ENCODE measurements at places on chromosomes 3 and 15.

DNA sequence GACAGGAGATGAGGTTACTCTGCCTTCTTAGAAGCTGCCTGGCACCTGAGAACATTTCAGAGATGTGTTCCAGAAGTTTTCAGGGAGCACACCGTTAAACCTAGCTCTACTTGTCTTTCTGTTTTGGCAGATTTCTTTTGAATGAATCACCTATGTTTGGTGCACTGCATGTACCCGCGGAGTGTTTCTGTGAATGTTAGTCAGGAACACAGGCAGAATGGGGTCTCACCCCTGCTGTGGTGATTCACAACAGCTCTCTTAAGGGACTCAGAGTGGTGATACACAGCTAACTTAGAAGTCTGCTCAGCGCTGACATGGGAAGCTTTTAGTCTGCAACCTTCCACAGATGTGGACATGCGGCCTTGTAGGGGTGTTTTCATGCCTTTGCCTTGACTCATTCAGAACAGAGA is 24.0 kb downstream of the TSEN2 start:
- H3K27ac ChIP-seq = no peak overlapping the region
- H3K27me3 ChIP-seq = no peaks in the 10 kb centered on the region
- H3K4me1 ChIP-seq = peaks cover 3% of the 10 kb centered on the region
- ATAC-seq = no peak
- H3K36me3 ChIP-seq = peaks cover 69% of the 10 kb centered on the region
- H3K4me3 ChIP-seq = no peak overlapping the region

DNA sequence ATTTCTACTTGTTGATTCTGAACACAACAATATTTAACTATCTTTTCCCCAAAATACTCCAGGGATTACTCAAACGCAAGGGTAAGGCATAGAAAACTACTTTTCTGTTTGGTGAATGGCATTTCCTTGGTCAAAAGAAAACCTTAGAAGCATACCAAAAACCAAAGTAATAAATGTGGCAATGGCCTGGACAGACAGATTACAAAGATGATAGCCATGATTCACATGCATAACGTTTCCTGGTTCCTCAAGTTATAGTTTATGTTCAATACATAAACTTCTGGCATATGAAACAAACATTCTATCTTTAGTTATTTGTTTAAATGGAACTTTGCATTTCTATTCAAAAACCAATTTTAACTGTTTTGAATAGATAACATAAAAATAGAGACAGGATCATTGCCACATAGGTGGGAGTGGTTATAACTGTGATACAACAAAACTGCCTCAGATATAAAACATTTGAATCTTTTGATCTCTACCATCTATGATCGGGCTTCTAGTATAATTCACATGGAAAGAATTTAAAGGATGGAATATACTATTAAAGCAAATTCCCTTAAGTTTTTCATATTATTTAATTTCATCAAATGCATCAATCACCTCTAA is 32.1 kb downstream of the FOXP1 start:
- H3K4me3 ChIP-seq = no peak overlapping the region
- no peak for ATAC-seq
- no peaks in the 10 kb centered on the region for H3K36me3 ChIP-seq
- no peaks in the 10 kb centered on the region for H3K27me3 ChIP-seq
- H3K27ac ChIP-seq = no peak overlapping the region
- no peaks in the 10 kb centered on the region for H3K4me1 ChIP-seq

- H3K4me3 ChIP-seq = no peak overlapping the region
- peaks cover 28% of the 10 kb centered on the region for H3K36me3 ChIP-seq
- peaks cover 17% of the 10 kb centered on the region for H3K4me1 ChIP-seq
- H3K27me3 ChIP-seq = peaks cover 9% of the 10 kb centered on the region
- no peak for ATAC-seq
- H3K27ac ChIP-seq = no peak overlapping the region
Observed at GRCh38 chr3:50261505-50261904, 7.4 kb upstream of the SEMA3B start.

DNA sequence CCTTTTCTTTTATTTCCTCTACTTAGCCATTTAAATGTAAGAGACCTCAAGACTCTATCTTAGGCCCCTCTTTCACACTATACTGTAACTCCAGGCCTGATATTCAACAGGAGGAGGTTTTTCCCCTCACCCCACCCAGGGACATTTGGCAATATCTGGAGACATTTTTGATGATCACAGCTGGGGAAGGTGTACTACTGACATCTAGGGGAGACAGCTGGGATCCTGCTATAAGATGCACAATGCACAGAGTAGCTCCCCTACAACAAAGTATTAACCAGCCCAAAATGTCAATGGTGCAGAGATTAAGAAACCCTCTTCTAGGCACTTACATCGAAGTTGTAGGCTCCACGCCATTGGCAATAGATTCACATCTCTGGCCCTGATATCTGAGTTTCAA is 517.5 kb upstream of the UBE2E2 start:
- H3K27me3 ChIP-seq = no peaks in the 10 kb centered on the region
- no peak overlapping the region for H3K27ac ChIP-seq
- no peaks in the 10 kb centered on the region for H3K36me3 ChIP-seq
- H3K4me1 ChIP-seq = no peaks in the 10 kb centered on the region
- ATAC-seq = no peak
- no peak overlapping the region for H3K4me3 ChIP-seq

DNA sequence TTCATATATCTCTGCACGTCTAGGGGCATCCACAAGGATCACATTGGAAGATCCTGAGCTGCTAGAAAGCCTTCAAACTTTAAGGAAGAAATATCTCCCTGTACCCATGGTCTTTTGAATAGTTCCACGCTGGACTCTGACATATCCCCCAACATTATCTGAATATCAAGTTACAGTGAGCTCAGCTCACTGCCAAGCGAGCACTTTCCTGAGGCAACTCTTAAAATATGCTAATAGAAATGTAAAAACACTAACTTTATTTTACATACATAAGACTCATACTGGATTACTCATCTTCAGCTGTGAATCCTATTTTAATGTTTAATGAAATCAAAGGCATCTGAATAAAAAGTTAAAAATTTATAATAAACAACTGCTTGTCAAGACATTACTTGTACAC is 420.2 kb upstream of the CCDC54 start:
- no peaks in the 10 kb centered on the region for H3K27me3 ChIP-seq
- no peaks in the 10 kb centered on the region for H3K36me3 ChIP-seq
- no peaks in the 10 kb centered on the region for H3K4me1 ChIP-seq
- H3K27ac ChIP-seq = no peak overlapping the region
- H3K4me3 ChIP-seq = no peak overlapping the region

GRCh38 chr3:45272828-45273470 is 46.9 kb upstream of the TMEM158 start:
- no peak overlapping the region for H3K4me3 ChIP-seq
- no peak for ATAC-seq
- no peaks in the 10 kb centered on the region for H3K36me3 ChIP-seq
- H3K27ac ChIP-seq = no peak overlapping the region
- H3K4me1 ChIP-seq = no peaks in the 10 kb centered on the region
- peaks cover 61% of the 10 kb centered on the region for H3K27me3 ChIP-seq

DNA sequence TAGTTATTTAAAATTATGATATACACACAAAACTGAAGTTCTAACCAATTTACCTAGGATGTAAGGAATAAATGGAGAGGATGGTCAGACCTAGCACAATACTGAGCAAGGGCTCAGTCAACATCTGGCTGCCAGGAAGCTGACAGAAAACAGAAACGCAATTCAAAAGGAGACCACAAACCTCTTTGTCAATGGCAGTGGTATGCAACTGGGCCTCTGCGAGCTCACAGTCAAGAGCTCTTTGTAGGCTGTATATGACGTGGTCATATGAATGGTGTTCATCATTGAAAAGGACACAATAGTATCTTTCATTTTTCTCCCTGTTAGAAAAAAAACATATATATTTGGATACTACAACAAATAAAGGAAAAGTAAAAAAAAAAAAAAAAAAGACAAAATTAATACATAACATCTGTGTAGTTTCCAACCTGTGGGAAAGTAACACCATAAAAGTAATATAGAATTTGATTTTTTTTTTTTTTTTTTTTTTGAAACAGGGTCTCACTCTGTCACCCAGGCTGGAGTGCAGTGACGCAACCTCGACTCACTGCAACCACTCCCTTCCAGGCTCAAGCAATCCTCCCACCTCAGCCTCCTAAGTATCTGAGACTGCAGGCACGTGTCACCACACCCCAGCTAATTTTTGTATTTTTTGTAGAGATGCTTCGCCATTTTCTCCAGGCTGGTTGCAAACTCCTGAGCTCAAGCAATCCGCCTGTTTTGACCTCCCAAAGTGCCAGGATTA is 37.9 kb downstream of the UBR1 start:
- H3K4me3 ChIP-seq = no peak overlapping the region
- H3K27me3 ChIP-seq = no peaks in the 10 kb centered on the region
- peaks cover 58% of the 10 kb centered on the region for H3K36me3 ChIP-seq
- H3K4me1 ChIP-seq = no peaks in the 10 kb centered on the region

GRCh38 chr15:90558171-90558573 is 28.4 kb downstream of the CRTC3 start:
- peaks cover 57% of the 10 kb centered on the region for H3K4me1 ChIP-seq
- H3K4me3 ChIP-seq = no peak overlapping the region
- H3K27me3 ChIP-seq = no peaks in the 10 kb centered on the region
- H3K36me3 ChIP-seq = peaks cover 10% of the 10 kb centered on the region
- no peak for ATAC-seq

DNA sequence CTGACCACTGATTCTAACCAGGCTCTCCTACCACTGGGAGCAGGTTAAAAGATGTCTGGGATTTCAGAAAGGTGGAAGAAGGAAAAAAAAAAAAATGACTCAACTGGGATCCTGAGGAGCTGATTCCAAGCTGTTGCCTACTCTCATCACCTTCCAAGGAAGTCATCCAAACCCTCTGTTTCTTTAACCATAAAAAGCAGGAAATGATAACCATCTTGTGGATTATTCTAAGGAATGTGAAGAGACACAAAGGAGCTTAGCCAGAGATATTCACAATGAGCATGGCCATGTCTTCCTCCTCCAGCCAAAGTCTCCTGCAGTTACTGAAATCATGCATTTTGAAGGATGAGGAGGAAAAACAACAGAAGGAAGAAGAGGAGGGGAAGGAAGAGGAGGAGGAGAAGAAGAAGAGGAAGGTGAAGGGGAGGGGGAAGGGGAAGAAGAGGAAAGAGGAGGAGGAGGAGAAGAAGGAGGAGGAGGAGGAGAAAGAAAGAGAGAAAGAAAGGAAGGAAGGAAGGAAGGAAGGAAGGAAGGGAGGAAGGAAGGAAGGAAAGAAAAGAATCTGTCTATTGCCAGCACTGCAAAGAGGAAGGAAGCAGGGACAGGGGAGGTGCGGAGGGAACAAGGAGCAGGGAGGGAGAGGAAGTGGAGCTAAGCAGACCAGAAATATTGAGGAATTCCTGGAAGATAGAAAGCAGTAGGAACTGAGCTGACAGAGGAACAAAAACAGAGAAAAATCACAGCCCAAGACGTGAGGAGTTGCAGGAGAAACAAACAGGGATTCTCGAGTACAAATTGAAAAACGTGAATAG is 229.2 kb downstream of the UACA start:
- no peak overlapping the region for H3K27ac ChIP-seq
- peaks cover 34% of the 10 kb centered on the region for H3K27me3 ChIP-seq
- no peak for ATAC-seq
- H3K4me3 ChIP-seq = no peak overlapping the region
- H3K4me1 ChIP-seq = peaks cover 24% of the 10 kb centered on the region

DNA sequence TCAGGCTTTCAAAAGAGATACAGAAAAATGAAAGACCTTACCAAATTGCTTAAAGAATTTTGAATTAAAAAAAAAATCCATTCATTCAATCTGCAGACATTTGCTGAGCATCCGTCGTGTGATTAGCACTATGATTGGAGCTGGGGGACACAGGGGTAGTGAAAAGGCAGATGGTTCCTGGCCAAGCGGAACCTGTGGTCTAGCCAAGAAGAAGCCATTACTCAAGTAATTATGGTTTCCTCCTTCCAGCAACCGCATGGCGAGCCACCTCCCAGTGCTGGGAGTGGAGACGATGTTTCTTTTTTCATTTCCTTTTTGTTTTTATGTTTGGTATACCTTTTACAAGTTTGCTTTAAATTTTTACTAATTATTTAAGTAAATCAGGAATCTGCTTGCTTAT is 140.2 kb downstream of the CACNA2D3 start:
- no peak for ATAC-seq
- H3K4me1 ChIP-seq = no peaks in the 10 kb centered on the region
- no peak overlapping the region for H3K27ac ChIP-seq
- H3K36me3 ChIP-seq = no peaks in the 10 kb centered on the region

DNA sequence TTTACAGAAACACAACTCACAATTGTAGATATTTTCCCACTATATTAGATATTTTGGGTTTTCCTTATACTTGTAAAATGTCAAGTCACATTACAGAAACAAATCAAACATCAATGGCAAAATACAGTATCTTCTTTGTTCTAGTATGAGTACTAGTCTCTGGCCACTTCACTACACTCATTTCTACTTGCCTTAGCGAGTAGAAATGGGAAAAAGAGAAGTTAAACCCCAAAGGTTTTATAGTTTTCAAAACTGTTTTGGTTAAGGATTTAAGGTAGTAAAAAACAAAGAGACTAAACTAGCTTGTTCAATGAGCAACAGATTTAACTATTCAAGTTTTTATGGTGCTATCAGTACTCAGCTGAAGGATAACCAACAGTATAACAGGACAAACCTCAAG is 81.7 kb downstream of the BTD start:
- H3K4me1 ChIP-seq = no peaks in the 10 kb centered on the region
- no peak overlapping the region for H3K4me3 ChIP-seq
- no peak for ATAC-seq
- H3K36me3 ChIP-seq = peaks cover 29% of the 10 kb centered on the region

- H3K27ac ChIP-seq = no peak overlapping the region
- no peaks in the 10 kb centered on the region for H3K36me3 ChIP-seq
Observed at GRCh38 chr15:69662645-69663000, 210.0 kb downstream of the RPLP1 start.

DNA sequence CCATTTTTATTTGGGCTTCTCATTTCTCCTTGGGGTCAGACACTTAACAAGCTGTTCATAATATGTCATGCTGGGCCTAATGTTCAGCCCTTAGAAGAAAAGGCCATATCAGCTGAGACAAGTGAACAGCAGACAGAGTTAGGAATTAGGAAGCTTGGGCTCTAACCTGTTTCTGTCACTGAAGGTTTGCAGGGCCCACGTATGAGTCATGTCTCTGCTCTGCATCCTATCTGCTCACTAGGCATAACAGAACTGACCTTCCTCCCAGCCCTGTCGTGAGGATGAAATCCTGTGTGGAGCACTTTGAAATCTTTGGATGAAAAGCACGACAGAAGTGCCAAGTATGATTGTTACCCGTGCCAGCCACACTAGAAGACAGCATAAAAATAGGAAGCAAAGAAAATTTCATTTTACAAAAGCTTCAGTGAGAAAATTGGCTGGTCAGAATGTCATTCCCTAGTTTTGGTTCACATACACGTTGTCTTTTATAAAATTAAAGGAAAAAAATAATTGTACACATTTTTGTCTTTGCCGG is 26.5 kb upstream of the CD47 start:
- H3K27ac ChIP-seq = peak overlapping the region; percentile 52
- no peaks in the 10 kb centered on the region for H3K27me3 ChIP-seq
- no peak overlapping the region for H3K4me3 ChIP-seq
- H3K36me3 ChIP-seq = no peaks in the 10 kb centered on the region

All from stimulated activated memory B cell treated with anti-CD40 and anti-IgM and Interleukin-4, amounts not matched to agents 10 μg/mL and 1 μg/mL and 100 μg/mL, for 72 hours (primary cell).